Kidney capillary endothelial cell (primary cell): ENCODE measurements at places on chromosomes 12 and 14.

DNA sequence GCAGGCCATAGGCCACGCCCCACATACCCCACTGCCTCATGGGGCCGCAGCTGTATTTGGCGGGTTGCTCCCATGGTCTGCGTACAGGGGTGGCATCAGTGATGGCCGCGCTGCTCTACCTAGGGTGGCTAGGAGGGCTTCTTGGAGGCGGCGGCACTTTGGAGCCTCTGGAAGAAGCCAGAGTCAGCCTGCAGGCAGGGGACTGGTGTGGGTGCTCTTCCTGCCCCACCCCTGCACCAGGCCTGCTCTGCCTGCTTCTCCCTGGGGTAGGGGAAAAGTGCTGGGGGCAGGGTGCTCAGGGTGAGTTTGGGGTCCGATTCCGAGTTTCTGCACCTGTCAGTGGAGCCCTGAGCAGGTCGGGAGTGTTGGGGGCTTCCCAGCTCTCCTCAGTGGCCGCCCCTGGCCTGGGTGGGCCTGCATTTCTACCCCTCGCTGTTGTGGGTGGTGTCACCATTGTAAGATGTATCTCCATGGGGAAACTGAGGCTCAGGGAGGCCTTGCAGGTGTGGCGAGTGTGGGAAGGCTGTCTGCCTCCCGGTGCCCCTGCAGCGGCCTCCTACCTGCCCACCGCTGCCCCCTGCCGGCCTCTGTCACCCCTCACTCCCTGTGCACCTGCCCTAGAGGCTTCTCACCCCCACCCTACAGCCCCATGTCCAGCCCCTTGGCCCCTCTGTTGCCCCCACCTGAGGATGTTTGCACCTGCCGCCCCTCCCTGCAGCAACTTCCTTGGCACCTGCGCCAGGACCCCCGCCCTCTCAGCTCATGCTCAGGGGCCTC lies 5.5 kb downstream of the CEP170B start:
- no peak for DNase-seq

GRCh38 chr12:10726945-10727344 lies 3.8 kb upstream of the YBX3 start:
- no peak for DNase-seq

DNA sequence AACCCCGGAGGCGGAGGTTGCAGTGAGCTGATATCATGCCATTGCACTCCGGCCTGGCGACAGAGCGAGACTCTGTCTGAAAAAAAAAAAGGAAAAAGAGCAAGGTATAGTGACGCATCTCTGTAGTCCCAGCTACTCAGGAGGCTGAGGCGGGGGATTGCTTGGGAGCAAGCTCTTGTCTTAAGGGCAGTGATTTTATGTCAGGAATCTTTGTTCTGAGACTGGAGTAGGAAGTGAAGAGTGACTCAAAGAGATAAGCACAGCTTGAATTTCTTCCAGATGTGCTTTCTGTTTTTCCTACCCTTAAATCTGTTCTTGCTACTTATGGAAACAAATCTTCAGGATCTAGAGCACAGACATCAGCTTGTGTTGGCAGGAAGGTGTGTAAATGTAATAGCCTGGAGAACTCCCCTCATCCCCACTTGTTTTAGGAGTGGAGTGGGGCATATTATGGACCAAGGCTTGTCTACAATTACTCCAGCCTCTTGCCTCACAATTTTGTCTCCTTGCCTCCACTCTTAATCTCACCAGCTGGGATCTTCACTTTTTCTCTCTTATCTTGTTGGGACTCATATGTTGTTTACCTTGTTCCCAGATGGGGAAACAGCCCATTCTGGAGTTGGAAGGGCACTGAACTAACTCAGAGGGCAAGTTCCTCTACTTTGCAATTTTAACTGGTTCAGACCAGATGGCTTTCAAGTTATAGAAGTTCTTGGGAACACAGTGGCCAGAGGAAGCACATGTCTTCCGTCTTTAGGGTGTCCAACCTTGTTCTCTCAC lies 7.5 kb downstream of the TMED2 start:
- no peak for DNase-seq

- peak; percentile 70 for DNase-seq
These were observed 142.8 kb downstream of the PAWR start for GRCh38 chr12:79547735-79548609.

- DNase-seq: no peak
These were observed 7.1 kb downstream of the SERPINA3 start for GRCh38 chr14:94619297-94619696.

GRCh38 chr12:128312661-128313060 lies 45.7 kb downstream of the TMEM132C start:
- DNase-seq: no peak

GRCh38 chr12:19783547-19784444 lies 344.5 kb downstream of the AEBP2 start:
- DNase-seq: no peak

GRCh38 chr12:5505116-5505515 lies 73.2 kb downstream of the NTF3 start:
- DNase-seq: no peak

GRCh38 chr12:109670731-109671130 lies 42.9 kb upstream of the FAM222A start:
- no peak for DNase-seq

DNA sequence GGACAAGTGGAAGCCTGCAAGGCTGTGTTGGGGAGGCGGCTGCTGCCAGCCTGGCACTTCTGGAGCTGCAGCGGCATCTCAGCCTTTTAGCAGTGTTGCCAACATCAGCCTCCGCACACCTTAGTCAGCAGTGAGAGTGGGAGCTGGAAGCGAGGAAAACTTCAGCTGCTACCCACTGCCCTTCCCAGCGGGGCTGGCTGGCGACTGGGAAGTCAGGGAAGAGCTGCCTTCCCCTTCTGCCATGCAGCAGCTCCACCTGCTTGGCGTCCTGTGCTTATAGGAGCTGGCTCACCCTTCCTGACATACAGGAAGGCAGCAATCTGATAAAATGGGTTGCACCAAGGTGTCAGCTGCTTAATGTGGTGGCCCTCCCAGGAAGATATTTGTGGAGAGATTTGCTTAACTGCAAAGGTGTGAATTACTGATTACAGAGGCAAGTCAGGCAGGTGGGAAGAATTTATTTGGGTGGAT lies 15.4 kb upstream of the PLEKHG3 start:
- DNase-seq: no peak

GRCh38 chr12:28460420-28461130 lies 270.3 kb downstream of the CCDC91 start:
- no peak for DNase-seq

DNA sequence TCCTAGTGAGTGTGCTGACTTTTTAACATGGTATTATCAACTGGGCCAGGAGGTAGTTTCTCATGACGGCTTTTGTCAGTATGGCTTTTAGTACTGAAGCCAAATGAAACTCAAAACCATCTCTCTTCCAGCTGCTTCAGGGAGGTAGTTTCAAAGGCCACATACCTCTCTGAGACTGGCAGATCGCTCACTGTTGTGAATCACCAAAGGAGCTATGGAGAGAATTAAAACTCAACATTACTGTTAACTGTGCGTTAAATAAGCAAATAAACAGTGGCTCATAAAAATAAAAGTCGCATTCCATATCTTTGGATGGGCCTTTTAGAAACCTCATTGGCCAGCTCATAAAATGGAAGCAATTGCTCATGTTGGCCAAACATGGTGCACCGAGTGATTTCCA lies 141.1 kb downstream of the HMGA2 start:
- DNase-seq: no peak

DNA sequence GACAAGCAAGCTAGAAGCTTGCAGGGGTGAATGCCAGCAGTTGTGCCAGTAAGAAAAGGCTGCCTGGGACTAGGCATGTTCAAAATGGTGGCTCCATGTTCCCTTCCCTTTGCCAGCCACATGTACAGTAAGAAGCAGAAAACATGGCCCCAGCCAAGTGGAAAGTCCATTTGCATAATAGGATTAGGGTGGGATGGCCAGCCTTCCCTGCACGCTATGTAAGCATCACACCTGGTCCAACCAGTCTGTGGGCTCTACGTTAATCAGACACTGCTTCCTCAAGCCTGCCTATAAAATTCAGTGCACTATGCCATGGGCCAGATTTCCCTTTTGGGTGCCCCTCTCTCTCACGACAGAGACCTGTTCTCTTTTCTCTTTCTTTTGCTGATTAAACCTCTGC lies 288.4 kb downstream of the GXYLT1 start:
- DNase-seq: no peak

DNA sequence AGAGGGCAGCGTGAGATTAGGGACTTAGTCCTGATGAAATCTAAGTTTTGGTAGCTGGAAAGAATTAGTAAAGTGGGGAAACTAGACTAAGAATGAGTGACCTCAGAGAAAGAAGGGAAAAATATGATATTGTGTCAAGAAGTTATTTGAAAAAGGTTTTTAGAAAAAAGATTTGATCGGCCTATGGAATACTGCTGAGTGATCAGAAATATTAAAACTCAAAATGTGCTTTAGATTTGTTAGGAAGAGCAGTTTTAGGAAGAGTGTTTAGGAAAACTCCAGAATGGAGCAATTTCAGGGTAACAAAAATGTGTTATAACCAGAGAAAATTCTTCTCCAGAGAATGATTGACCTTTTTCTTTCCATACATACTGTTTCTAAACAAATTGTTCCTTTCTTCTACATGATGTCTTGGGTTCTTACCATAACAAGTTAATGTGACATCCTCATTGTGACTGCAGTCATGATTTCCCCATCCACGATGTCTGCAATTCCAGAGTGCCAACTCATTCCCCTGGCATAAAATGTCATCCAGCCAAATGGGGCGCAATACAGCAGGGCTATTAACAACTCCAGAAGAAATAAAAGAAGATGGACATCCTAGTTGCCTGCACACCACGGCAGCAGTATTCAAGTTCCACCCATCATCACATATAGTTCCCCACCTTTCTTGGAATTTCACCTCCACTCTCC lies 11.8 kb downstream of the CD163L1 start:
- no peak for DNase-seq

DNA sequence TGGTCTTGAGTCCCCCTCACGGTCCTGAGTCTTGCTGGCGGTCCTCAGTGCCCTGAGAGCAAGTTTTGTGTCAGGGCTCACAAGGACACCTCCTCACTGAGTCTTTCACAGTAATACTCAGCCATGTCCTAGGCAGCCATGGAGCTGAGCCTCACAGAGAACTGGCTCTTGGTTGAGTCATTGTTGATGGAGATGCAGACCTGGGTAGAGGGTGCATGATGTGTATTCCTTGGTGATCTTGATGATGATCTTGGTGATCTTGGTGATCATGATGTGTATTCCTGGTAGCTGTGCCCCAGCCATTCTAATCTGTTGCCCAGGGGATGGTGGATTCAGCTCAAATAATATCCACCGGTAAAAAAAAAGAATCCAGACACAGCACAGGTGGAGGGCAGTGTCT lies 495.4 kb downstream of the TMEM121 start:
- DNase-seq: no peak

- no peak for DNase-seq
These were observed 121.1 kb downstream of the CAND1 start for GRCh38 chr12:67390273-67390672.

- no peak for DNase-seq
These were observed 187.4 kb upstream of the PRMT8 start for GRCh38 chr12:3303410-3304136.

DNA sequence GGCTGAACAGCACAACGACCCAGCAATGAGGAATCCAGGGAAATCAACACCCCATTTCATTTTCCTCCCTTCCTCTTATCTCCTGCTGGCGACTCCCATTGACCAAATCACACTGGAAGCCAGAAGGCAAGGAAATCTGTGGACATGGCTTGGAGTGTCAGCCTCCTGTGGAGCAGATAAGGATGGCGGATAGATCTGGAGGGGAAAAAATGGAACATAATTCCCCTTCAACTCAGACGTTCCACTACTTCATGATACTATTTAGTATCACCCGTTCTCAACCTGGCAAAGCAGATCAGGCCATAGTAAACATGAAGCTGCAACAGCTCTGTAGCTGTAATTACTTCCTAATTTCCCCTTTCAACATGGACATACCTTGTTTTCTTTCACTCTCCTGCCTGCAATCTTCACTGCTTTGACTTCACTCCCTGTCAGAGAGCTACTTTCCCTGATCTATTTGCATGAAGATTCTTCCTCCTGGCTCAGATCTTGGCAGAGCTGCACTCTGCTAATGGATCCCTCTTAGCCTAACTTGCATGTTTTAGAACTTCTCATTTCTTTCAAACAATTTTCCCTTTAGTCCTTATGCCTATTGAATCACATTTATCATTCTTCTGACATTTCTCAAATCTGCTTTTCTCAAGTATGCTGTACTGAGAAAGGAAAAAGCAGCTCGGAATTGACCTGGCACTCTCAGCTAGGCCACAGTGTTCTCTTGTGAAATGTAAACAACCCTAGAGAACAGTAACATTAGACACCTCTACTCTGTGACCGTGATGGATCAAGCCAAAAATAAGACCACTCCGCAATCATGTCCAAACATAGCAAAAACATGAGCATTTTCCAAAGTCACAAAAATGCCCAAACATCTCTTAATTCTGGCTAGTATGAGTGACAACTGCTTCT lies 135.1 kb downstream of the ETNK1 start:
- DNase-seq: no peak

DNA sequence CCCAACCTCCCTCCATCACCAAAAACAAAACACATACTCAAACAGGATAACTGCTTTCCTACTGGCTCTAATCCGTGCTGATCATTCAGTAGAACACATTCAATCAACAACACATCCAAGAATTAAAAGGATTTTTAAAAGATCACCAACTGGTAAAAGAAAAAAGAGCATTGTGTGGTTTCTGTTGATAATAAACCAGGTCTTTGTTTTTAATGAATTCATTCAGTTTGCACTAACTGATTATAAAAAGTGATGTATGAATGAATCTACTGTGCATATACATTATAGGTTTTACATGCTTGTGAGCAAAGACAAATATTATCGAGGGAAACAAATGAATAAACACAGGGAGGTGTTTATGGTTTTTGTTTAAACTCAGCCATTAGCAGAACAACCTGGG lies 55.1 kb downstream of the CIT start:
- DNase-seq: no peak

GRCh38 chr12:100077367-100077766 lies 65.3 kb downstream of the BLTP3B start:
- no peak for DNase-seq

DNA sequence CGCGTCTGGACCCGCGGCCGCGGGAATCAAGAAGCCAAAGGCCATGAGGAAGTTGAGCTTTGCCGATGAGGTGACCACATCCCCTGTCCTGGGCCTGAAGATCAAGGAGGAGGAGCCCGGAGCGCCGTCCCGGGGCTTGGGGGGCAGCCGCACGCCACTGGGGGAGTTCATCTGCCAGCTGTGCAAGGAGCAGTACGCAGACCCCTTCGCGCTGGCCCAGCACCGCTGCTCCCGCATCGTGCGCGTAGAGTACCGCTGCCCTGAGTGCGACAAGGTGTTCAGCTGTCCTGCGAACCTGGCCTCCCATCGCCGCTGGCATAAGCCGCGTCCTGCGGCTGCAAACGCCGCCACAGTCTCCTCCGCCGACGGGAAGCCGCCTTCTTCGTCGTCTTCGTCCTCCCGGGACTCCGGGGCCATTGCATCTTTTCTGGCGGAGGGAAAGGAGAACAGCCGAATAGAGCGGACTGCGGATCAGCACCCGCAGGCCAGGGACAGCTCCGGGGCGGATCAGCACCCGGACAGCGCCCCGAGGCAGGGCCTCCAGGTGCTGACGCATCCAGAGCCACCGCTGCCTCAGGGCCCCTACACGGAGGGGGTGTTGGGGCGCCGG lies 1.0 kb downstream of the INSM2 start:
- peak; percentile 72 for DNase-seq

GRCh38 chr12:67447180-67447579 lies 178.0 kb downstream of the CAND1 start:
- no peak for DNase-seq

- peak; percentile 21 for DNase-seq
These were observed 321.1 kb downstream of the NOVA1 start for GRCh38 chr14:26276757-26277156.
